ENCODE measurements at places on chromosomes 6 and 20.

DNA sequence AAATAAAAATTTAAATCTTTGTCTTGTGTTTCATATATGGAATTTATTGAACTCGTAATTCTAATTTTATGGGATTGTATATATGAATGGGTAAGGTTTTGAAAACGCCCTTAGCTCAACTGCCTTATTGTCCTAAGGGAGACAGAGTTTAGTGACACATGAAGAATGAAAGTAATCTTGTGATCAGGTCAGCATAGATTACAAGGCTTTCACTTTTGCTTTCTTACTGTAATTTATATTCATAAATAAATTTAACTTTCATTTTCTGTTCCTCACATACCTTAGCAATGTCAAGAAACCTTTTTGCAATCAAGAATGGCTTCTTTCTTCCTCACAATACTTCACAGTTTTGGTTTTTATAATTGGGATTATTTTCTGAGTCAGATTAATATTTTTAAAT is 14.4 kb downstream of the KPNA5 start:
- no peak for DNase-seq

GRCh38 chr20:14360416-14360815 is 23.0 kb upstream of the FLRT3 start:
- no peak for DNase-seq

DNA sequence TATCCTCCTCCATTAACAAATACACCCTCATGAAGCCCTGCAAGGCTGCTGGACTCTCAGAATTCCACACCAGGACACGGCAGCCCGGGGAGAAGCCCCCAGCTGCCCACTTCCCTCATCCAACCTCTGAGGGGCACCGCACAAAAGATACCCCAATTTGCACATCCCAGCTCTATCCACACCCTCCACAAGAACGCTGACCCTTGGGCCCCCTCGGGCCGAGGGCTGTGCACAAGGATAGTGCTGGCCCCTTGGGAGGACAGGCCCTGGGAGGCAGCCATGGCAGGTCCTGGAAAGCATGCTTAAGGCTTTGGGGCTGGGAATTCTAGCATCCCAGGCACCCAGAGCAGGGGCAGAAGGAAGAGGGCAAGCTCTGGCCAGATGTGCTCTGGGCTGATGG is 112.8 kb upstream of the PRND start:
- no peak for DNase-seq

DNA sequence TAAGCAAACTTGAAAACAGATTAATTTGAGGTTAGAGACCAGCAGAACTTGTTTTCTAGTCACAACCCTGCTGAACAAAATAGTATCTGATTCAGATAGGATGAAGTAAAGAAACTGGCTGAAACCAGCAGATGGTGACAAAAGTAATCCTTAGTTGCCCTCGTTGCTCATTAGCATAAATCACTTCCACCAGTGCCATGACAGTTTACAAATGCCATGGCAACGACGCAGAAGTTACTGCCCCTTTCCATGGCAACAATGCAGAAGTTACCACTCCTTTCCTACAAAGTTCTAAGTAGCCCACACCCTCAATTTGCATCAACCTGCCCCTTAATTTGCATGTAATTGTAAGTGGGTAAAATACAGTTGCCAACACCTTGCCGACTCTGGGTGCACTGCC is 23.7 kb downstream of the SNRPB start:
- no peak for DNase-seq

DNA sequence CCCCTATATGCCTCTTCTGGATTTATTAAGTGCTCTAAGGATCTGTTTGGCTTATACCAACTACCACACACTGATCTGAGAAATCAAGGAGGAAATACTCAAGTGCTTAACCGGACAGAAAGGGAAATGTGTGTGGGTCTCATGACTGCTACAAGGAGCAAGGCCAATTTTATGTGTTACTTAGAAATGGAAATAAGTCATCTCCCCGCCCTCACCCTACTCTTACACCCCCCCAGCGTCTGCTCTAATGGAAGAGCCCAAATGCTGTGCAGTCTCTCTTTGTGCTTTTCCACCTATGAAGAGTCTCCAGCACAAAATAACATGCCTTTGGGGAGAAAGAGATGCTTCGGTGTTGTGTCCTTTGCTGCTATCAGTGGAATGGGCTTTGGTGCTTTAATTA is 428.8 kb upstream of the ARID1B start:
- DNase-seq, result no peak

DNA sequence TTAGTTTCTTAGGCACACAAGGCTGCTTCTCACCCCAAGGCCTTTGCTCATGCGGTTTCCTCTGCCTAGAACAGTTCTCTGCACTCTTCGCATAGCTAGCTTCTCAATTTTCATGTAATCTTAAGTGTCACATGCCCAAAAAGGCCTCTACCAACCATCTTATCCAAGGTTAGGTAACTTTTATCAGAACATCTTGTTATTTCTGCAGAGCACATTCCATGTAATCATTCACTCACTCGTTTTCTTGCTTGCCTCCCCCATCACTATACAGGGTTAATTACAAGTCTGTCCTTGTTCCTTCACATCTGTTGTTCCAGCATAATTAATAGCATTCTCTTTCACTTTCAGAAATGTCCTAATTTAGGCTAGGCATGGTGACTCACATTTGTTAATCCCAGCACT is 53.8 kb downstream of the NCOA6 start:
- DNase-seq, result no peak

- no peak for DNase-seq
Observed at GRCh38 chr6:109261811-109262210, 120.5 kb downstream of the CD164 start.

GRCh38 chr6:31597006-31597405 is 4.2 kb upstream of the NCR3 start:
- DNase-seq, result no peak

DNA sequence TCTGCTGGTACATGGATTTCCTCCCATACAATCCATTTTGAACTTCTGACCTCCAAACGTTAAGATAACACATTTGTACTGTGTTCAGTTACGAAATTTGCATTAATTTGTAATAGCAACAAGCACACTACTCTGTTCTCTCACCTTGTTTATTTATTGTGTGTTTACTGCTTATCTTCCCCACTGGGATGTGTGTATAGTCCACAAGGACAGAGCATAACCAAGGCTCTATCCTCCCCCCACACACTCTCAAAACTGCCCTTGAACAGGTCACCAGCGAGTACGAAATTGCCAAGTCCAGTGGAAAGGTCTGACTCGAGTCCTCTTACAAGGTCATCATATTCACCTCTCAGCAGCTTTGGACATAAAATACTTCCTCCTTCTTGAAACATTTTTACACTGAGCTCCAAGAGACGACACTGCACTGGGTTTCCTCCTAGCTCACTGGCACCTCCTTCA is 18.6 kb downstream of the ADTRP start:
- no peak for DNase-seq

DNA sequence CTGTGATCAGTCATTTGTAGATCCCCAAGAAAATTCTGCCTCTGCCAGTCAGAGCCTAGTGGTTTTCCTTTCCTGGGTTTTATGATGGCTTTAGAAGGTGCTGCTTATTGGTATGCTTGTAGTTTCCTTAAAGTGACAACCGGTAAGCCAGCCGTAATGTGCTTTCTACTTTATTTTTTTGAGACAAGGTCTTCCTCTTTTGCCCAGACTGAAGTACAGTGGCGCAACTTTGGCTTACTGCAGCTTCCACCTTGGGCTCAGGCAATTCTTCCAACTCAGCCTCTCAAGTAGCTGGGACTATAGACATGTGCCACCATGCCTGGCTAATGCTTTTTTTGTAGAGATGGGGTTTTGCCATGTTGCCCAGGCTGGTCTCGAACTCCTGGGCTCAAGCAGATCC is 23.5 kb downstream of the MCM8 start:
- DNase-seq, result no peak

DNA sequence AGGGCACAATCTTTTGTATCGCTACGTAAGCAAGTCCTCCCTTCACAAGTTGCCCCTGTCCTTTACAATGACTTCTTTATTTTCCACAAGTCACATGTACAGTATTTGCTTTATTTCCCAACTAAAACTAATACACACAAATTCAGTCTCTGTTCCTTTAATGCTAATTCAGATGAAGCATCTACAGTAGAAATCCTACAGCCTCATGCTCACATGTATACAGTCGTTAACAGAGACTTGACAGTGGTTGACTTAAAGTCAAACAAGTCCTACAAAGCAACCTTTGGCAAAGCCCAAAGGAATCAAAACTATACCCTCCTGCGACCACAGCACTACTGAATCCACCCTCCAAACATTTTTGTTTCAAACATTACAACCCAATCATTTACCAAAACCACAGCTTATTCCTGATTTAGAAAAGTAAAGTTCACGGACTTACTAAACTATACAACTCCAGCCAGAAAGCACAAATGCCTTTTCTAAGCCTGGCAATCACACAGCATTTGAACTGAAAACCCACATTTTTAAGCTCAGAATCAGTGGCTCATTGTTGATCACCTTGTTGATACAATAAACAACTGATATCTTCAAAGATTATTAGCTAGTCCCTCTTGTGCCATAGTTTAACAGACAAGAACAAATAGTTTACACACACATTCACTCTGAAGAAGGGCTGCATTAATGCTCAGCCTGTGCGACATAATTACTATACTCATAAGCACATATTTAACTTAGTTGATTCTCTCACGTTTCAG is 70.9 kb upstream of the NHSL1 start:
- DNase-seq, result no peak

DNA sequence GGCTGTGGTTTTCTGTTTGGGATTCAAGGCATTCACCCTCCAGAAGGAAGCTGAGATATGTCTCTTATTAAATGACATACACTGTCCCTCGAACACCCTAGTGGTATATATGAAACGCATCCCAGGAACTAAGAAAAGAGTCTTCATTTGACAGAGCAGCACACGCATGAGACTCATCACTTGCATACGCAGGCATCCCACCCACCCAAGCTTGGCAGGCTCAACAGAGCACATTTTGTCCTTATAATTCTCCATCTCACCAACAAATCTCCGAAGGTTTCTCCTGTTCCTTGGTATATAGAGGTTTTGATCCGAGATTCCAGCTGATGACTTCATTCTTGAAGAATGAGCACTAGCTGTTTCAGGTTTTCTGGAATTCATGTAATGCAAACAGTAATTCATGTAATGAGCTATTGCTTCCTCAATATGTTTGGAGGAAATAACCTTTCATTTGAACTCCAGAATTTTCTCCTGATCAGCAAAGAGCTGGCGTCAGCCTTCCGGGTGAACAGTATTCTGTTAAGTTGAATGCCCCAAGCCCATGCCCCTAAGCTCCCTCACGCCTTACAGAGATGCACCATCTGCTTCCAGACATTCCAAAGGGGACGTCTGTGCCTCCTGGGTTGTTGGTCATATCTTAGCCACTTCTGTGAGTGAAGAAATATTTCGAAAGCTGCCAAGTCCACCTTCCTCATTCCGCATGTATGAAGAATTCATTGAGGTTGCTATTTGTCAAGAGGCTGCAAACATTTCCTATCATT is 66.0 kb upstream of the CDH4 start:
- peak; percentile 47 for DNase-seq

GRCh38 chr6:100980949-100981348 is 99.8 kb upstream of the ASCC3 start:
- DNase-seq, result no peak

DNA sequence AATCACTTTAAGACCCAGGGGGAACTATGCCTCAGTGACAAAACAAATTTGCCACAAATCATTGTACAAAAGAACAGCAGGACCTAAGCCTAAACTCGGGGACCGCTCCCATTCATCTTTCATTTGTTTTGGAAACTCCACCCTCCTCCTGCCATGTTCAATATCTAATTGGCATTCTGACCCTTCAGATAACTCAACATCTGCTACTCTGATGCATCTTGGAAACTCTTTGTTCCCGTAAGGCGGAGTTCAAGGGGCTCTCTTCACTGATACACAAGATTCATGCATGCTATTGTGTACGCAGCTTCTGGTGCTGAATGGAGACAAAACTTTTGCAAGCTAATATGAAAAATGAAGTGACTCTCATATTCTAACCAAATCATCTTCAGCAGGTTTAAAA is 187.6 kb downstream of the ZFP64 start:
- no peak for DNase-seq

GRCh38 chr6:111157412-111157811 is 70.1 kb downstream of the SLC16A10 start:
- no peak for DNase-seq

DNA sequence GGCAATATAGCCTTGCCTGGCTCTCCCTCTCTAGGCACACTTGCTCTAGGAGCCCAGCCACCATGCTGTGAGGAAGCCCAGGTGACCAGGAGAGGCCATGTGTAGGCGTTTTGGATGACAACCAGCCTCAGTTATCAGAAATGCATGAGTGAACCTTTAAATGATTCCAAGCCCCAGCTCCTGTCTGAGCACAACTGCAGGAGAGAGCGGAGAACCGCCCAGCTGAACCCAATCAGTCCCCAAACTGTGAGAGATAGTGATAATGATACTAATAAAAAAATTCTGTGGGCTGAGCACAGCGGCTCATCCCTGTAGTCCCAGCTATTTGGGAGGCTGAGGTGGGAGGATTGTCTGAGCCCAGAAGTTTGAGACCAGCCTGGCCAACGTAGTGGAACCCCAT is 83.8 kb upstream of the TOX2 start:
- DNase-seq, result no peak

GRCh38 chr20:31969991-31970390 is 2.0 kb downstream of the XKR7 start:
- DNase-seq, result no peak

DNA sequence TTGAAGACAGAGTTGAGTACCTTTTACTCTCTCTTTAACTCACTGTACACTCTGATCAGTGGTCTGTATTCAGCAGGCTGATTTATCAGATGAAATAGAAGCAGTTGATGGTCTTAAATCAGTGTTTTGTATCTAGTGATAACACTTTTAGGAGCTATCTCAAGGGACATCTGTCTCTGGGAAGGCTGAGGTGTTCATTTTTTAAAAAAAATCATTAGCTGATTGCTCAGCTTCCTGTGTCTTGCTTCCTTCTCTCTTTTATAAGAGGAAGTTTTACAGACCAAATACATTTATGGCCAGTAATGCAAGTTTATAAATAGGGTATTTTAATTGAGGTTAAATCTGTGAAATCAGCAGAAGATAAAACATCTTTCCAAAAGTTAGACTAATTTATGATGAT is 12.0 kb upstream of the CCDC170 start:
- DNase-seq, result no peak

DNA sequence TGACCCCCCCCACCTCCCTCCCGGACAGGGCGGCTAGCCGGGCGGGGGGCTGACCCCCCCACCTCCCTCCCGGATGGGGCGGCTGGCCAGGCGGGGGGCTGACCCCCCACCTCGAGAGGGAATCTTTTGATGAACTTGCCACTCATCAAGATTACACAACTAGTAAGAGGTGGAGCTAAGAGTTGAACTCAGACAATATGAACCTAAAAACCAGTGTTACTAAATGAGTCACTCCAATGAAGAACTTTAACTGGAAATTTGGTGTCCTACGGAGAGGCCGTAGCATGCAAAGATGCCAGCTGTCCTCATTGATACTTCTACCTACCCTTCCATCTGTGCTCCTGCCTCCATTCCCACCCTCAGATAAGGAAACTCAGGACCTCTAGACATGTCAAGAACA is 42.8 kb downstream of the PFDN4 start:
- no peak for DNase-seq

GRCh38 chr20:2305029-2305428 is 9.2 kb downstream of the TGM3 start:
- DNase-seq, result no peak

- no peak for DNase-seq
Observed at GRCh38 chr20:51876313-51876940, 74.1 kb upstream of the SALL4 start.

GRCh38 chr6:89932245-89932802 is 38.1 kb downstream of the GJA10 start:
- DNase-seq, result no peak

GRCh38 chr20:53975761-53976160 is 94.6 kb downstream of the BCAS1 start:
- DNase-seq, result no peak

All from amniotic stem cell (primary cell).